ENCODE measurements at places on chromosomes 2 and 18. TPM values are rescaled to one million over a fixed set of nuclear protein-coding genes. Genes with fewer than 3 reads are reported as not detected.

Gene LYPD1
- 93.8 TPM for polyA plus RNA-seq

Gene NOSTRIN
- 30.3 TPM for polyA plus RNA-seq

Gene ANKRD30B
- 0.24 TPM for polyA plus RNA-seq

Gene CYTIP
- 2.3 TPM for polyA plus RNA-seq

Gene RALB
- polyA plus RNA-seq = 74.3 TPM

Gene GALNT3
- 20.3 TPM for polyA plus RNA-seq

- DNase-seq = no peak
These were observed 29.3 kb downstream of the UPP2 start for GRCh38 chr2:158130832-158131473.

- DNase-seq = no peak
These were observed 22.8 kb upstream of the IL37 start for GRCh38 chr2:112887964-112888749.

- no peak for DNase-seq
These were observed 137.2 kb downstream of the LAMA1 start for GRCh38 chr18:6980363-6980762.

GRCh38 chr2:8571792-8572499 is 109.9 kb upstream of the ID2 start:
- DNase-seq = no peak

DNA sequence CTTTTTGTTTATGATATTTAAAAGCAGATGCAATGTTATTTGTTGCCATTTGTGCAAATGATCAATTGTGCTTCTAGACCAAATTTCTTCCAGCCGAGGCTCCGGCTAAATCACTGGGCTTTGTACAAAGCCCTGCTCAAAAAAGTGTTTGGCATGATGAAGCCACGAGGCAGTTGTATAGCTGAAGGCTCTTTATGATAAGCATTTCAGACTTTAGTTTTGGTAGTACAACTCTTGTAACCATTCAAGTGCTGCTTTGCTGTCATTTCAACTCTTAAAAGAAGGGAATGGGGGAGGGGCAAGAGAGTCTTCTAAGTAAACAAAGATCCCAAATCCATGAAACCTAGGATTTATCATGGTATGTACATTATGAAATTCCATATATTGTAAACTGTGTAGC is 3.3 kb upstream of the ZNF532 start:
- DNase-seq = no peak

- DNase-seq = no peak
These were observed 356.9 kb upstream of the RAB12 start for GRCh38 chr18:8252371-8252770.

- no peak for DNase-seq
These were observed 25.7 kb upstream of the CRIM1 start for GRCh38 chr2:36329746-36330472.

- no peak for DNase-seq
These were observed 87.8 kb upstream of the BCL2L11 start for GRCh38 chr2:111032721-111033429.

GRCh38 chr2:21268878-21269224 is 145.1 kb downstream of the TDRD15 start:
- DNase-seq = no peak

GRCh38 chr18:61991836-61992235 is 99.0 kb upstream of the RNF152 start:
- DNase-seq = no peak

- no peak for DNase-seq
These were observed 18.6 kb upstream of the MBP start for GRCh38 chr18:77151033-77151771.

- DNase-seq = peak; percentile 6
These were observed 112.5 kb downstream of the KCNF1 start for GRCh38 chr2:11024259-11024645.

DNA sequence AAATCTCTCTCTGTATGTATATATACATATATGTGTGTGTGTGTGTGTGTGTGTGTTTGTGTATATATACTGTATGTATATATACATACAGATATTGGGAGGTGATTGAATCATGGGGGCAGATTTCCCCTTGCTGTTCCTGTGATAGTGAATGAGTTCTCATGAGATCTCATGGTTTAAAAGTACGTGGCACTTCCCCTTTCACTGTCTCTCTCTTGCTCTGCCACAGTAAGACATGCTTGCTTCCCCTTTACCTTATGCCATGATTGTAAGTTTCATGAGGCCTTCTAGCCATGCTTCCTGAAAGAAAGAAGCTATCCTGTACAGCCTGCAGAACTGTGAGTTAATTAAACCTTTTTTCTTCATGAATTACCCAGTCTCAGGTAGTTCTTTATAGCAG is 18.8 kb upstream of the CCDC195 start:
- no peak for DNase-seq

All from left renal pelvis (tissue), 4 donors.